Memory B cell (primary cell): ENCODE measurements at places on chromosomes 6 and 20.

GRCh38 chr20:25313593-25313992 is 65.7 kb downstream of the PYGB start:
- peaks cover 5% of the 10 kb centered on the region for H3K36me3 ChIP-seq
- H3K4me1 ChIP-seq = peaks cover 18% of the 10 kb centered on the region
- H3K27ac ChIP-seq = no peak overlapping the region

- peak overlapping the region; percentile 21 for H3K27ac ChIP-seq
- H3K36me3 ChIP-seq = peaks cover 9% of the 10 kb centered on the region
- no peak for DNase-seq
- H3K4me3 ChIP-seq = no peak overlapping the region
- no peaks in the 10 kb centered on the region for H3K27me3 ChIP-seq
Observed at GRCh38 chr6:128209771-128210170, 308.9 kb upstream of the THEMIS start.

- no peaks in the 10 kb centered on the region for H3K36me3 ChIP-seq
- no peaks in the 10 kb centered on the region for H3K27me3 ChIP-seq
- H3K4me3 ChIP-seq = no peak overlapping the region
- no peaks in the 10 kb centered on the region for H3K4me1 ChIP-seq
- no peak overlapping the region for H3K27ac ChIP-seq
- DNase-seq = no peak
Observed at GRCh38 chr6:74925683-74926082, 280.2 kb downstream of the COL12A1 start.

GRCh38 chr6:146281651-146282362 is 252.9 kb downstream of the GRM1 start:
- no peak overlapping the region for H3K27ac ChIP-seq
- H3K4me3 ChIP-seq = no peak overlapping the region
- no peaks in the 10 kb centered on the region for H3K4me1 ChIP-seq

DNA sequence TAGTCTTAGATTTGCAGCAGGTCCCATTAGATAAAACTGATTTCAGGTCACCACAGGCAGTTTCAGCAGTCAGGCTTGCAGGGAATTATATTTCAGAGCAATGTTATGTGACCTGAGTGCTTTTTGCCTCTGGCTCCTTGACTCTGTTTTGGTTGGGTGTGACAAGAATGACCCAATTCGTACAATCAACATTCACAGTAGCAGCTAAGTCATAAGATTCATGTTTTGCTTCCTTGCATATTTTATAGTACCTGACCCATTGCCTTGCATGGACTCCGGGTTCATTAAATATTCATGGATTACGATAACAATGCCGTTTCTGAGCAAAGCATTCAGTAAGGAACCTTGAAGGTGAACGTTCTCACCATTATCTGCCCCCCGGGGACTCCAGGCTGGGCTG is 152.0 kb upstream of the CST7 start:
- H3K36me3 ChIP-seq = no peaks in the 10 kb centered on the region
- H3K4me3 ChIP-seq = no peak overlapping the region
- DNase-seq = no peak
- H3K4me1 ChIP-seq = no peaks in the 10 kb centered on the region
- no peak overlapping the region for H3K27ac ChIP-seq
- H3K27me3 ChIP-seq = peaks cover under 1% of the 10 kb centered on the region

DNA sequence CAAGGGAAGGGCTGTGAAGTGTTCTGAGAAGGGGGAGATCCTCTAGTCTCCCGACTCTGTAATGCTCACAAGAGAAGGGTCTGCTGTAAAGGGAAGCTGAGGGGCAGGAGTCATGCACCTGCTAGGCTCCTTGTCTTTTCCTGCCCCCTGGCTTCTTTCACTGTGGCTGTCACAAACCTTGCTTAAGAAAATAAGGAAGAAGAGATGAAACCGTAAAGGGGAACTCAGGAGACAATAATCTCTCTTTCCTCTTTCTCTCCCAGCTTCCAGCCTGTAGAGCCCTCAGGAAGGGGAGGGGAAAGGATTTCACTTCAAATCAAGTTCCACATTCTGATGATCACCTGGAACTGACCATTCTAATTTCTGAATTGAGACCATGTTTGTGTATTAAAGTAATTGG is 26.3 kb downstream of the SLC13A3 start:
- H3K27me3 ChIP-seq = peaks cover 11% of the 10 kb centered on the region
- DNase-seq = no peak
- peaks cover 11% of the 10 kb centered on the region for H3K36me3 ChIP-seq
- no peaks in the 10 kb centered on the region for H3K4me1 ChIP-seq
- no peak overlapping the region for H3K4me3 ChIP-seq
- H3K27ac ChIP-seq = no peak overlapping the region

GRCh38 chr6:100913400-100914276 is 32.5 kb upstream of the ASCC3 start:
- H3K4me1 ChIP-seq = no peaks in the 10 kb centered on the region
- peak overlapping the region; percentile 21 for H3K4me3 ChIP-seq
- no peak overlapping the region for H3K27ac ChIP-seq
- DNase-seq = no peak
